ENCODE measurements at places on chromosomes 7 and 10.
A peak's percentile ranks its signal among the peaks of the same experiment; 100 is the strongest.

DNA sequence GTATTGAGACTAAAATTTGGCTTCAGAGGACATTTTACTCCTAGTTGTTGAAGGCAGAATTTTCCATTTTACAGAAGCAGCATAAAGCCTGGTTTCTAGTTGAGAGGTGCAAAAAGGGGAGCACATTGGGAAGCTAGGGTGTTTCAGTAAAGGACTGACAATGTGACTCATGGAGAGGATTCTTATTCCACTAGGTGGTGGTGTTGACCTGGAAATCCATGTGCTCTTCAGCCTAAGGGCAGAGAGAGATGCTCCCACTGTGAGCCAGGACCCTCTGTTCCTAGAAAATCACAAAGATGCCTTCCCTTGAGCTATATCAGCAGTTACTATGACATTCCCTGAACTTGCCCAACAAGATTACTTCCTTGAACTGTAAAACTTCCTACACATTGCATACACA lies 687.8 kb downstream of the IPMK start:
- no peak for DNase-seq

- DNase-seq, result no peak
These were observed 54.0 kb downstream of the SHOC2 start for GRCh38 chr10:110973400-110973799.

GRCh38 chr10:79181698-79182521 lies 113.1 kb downstream of the ZMIZ1 start:
- no peak for DNase-seq

DNA sequence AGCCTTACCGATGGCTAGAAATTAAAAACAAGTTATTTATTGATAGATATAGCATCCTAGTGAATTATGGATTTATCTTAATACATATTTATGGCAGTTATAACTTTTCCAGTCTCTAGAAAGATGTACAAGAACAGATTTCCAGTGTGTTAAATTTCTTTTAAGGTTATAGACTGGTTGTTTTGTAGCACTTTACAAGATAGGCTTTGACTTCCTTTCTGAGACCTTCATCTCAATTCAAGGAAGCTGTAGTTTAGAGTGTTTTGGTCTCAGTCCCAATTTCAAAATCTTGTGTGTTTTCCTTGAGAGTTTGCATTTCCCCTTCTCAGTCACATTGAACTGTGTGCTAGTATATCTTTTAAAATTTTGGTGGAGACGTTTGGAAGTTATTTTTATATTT lies 30.1 kb downstream of the PLEKHA1 start:
- no peak for DNase-seq

DNA sequence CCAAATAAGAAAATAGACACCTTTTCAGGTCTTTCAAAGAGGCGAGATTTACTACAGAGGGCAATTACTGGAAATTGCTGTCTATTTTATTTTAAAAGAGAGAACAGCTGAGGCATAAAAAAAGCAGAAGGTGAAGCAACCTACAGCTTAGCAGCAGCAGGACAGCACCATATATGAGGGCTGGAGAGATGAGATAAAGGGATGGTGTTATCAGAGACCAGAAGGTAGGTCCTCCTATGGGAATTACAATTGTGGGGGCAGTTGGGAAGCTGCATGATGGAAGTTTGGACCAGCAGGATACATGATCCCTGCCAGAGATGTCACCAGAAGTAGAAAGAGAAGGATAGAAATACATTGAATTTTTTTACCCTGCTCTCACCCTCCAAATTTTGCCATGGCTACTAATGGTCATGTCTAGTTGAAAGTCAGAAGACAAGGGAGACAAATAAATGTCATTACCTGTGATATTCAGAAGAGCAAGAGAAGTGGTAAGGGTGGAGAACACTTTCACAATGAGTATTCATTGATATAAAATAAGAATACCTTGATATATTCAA lies 77.2 kb upstream of the CALCR start:
- no peak for DNase-seq

DNA sequence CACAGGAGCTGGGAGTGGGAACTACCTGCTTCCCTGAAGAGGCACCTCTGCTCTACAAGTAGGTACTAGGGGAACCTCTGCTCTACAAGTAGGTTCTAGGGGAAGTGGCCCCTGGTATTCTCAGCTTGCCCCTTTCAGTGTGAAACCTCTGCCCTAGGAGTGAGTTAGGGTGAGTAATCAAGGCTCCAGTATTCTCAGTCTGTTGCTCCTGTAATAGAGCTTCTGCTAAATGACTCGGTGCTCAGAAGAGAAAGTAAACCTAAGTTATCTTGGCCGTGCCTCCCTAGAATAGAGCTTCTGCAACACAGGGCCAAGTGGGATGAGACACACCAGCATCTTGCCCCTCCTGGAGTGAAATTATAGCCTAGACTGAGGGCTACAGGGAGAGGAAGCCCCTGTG lies 13.4 kb upstream of the RASSF4 start:
- peak; percentile 12 for DNase-seq

DNA sequence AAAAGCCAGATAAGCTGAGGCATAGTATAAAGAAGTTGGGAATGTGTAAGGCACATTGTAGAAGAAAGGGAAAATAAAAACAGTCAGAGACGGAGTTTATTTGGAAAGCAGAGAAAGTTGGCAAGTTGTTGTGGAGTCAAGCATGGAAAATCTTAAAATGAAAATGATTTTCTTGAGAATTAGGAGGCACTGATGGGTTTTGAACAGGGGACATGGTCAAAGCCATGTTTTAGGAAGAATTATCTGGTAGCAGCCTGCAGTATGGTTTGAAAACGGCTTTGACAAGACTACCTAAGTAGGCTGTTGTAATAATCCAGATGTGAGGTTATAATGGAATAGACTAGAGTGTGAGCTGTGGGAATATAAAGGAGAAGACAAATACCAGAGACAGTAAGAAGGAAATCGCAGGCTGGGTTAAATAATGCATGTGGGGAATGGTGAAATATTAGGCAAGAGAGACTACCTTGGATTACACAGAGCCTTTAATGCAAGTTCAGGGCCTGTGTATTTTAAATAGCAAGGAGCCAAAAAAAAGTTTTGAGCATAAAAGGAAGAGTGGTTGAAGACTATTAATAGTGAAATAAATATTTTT lies 130.4 kb upstream of the MEOX2 start:
- no peak for DNase-seq

- no peak for DNase-seq
These were observed 201.0 kb downstream of the ZNF716 start for GRCh38 chr7:57651006-57651405.

DNA sequence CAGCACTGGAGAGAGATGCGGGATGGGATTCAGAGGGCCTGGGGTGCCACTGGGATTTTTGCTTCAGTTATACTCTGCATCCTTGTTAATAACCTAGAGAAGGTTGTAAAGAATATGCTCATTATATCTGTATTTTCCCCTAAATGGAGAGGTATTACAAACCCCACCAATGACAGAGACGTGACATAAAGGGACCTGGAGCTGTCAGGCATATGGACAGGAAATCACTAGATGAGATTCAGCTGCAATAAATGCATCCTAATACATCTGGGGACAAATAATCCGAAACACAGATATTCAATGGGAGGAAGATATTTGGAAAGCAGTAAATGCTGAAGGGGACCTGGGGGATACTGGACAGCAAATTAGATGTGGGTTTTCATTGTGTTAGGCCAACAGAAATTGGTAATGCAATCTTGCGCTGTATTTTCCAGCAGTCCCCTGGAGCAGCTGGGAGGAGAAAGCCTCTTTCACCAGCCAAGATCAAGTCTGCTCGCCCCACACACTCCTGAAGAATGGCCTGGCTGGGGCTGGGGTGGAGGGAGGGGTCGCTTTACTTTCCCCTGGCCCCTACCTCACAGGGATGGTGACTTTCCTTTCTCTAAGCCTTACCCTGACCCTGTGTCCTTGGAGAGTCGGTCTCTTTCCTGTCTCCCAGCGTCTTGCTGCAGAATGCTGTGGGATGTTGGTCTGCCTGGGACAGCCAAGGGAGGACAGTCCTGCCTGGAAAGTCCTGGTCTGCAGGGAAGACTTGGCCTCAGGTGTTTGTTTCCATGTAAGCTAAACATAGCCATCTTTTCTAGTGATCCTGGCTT lies 653.8 kb downstream of the LRMDA start:
- DNase-seq, result peak; percentile 76

- DNase-seq, result peak; percentile 32
These were observed 16.4 kb downstream of the FAM241B start for GRCh38 chr10:69646185-69647060.

DNA sequence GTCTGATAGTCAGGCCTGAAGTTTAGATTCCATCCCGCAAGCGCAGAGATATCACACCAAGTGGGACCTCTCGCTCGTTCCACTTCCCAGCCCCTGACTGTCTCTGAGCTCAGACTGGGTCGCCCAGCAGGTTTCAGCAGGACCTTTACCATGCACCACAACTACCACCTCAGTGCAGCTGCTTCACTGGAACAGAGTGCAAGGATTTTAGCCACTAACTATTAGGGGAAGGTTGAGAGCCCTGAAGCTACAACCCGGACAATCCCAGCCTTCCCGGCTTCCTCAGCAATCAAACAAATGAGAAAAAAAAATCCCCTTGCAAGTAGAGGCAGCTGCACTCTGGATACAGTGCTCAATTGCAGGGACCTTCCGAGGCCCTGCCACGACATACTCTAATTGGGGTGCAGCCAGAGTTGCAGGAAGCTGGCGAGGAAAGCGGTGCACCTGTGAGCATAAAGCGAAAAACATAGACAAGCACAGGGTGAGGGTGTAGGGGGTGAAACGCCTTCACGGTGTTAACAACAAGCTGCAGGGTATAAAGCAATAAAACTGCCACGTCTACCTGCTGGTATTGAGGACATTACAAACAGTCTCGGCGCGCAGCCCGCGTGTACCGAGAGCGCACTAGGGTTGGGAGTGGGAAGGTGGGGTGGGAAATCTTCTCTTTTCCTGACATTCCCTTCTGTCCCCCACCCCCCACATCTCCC lies 2.6 kb upstream of the DLX6 start:
- peak; percentile 42 for DNase-seq

DNA sequence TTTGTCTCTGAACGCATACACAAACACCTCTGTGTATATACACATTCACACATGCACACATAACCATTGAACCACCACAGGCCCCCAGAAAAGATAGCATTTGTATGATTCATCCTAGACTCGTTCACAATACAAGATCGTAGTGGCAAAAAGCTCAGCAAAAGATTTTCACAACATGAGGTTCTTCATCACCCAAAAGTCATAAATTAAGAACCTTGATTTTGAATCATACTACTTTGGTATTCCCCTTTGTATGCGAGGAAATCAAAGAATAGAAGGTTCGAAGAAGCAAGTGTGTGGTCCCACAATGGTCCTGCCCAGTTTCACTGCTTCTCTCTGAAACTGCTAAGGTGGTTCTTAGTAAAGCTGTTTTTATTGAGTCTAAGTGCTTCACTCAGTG lies 200.7 kb downstream of the CELF2 start:
- DNase-seq, result no peak

DNA sequence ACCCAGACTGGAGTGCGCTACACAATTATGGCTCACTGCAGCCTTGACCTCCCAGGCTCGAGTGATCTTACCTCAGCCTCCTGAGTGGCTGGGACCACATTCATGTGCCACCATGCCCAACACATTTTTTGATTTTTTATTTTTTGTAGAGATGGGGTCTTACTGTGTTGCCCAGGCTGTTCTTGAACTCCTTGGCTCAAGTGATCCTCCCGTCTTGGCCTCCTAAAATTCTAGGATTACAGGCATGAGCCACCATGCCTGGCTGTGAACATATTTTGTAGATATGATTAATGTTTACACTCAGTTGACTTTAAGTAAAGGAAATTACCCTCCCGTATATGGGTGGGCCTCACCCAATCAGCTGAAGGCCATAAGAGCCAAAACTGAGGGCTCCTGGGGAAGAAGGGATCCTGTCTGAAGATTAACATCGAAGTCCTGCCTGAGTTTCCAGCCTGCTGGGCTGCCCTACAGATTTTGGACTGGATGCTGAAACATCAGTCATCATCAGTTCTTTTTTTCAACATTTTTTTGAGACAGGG lies 127.1 kb downstream of the ACTR3B start:
- no peak for DNase-seq

DNA sequence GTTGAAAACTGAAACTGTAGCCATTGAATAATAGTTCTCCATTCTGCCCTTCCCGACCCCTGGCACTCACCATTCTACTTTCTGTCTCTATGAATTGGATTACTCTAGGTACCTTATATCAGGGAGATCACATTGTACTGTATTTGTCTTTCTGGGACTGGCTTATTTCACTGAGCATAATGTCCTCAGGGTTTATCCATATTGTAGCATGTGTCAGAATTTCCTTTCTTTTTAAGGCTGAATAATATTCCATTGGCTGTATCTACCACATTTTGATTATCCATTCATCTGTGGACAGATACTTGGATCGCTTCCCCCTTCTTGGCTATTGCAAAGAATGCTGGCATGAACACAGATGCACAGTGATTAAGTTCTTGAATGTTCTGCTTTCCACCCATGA lies 107.4 kb downstream of the CDH23 start:
- no peak for DNase-seq

GRCh38 chr7:47710201-47710935 lies 128.5 kb upstream of the TNS3 start:
- no peak for DNase-seq

GRCh38 chr10:94066411-94066810 lies 72.7 kb downstream of the PLCE1 start:
- DNase-seq, result no peak

- DNase-seq, result no peak
These were observed 440 bp downstream of the CTNNA3 start for GRCh38 chr10:67695555-67695954.

- DNase-seq, result no peak
These were observed 142.4 kb upstream of the BMPER start for GRCh38 chr7:33762911-33763306.

DNA sequence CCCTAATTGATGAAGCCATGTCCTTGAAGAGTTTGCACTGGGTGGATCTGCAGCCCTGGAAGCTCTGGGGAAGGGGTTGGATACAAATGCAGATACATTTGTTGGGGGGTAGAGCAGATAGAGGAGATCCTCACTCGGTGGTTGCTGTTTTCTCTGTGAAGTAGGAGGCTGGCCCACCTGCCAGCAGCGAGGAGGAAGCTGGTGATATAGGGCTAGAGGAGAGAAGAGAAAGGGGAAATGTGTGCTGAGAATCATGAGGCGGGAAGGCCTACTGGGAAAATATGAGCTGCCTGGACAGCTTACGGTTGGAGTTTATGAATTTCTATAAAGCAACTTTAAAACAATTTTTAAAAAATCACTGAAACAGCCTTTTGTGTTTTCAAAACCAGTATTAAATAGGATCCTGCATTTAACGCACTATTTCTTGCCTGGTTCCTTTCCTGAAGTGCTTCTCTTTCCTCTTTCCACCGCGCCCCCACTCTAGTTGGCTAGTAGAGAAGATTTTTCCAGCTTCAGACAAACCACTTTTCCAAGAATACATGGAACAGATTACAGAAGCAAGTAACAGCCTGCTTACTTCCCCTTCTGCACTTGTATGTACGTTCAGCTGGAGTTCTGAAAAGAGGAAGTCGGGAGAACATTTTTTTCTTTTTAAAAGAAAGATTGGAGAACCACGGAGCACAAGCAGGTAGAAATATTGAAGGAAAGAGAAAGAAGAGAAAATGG lies 100.6 kb upstream of the GLCCI1 start:
- DNase-seq, result no peak
